Stimulated activated CD8-positive, alpha-beta memory T cell treated with anti-CD3 and anti-CD28 coated beads, Interleukin-4, amount 100 ng/mL, for 1 hour (primary cell): ENCODE measurements at places on chromosomes 12 and 14.

DNA sequence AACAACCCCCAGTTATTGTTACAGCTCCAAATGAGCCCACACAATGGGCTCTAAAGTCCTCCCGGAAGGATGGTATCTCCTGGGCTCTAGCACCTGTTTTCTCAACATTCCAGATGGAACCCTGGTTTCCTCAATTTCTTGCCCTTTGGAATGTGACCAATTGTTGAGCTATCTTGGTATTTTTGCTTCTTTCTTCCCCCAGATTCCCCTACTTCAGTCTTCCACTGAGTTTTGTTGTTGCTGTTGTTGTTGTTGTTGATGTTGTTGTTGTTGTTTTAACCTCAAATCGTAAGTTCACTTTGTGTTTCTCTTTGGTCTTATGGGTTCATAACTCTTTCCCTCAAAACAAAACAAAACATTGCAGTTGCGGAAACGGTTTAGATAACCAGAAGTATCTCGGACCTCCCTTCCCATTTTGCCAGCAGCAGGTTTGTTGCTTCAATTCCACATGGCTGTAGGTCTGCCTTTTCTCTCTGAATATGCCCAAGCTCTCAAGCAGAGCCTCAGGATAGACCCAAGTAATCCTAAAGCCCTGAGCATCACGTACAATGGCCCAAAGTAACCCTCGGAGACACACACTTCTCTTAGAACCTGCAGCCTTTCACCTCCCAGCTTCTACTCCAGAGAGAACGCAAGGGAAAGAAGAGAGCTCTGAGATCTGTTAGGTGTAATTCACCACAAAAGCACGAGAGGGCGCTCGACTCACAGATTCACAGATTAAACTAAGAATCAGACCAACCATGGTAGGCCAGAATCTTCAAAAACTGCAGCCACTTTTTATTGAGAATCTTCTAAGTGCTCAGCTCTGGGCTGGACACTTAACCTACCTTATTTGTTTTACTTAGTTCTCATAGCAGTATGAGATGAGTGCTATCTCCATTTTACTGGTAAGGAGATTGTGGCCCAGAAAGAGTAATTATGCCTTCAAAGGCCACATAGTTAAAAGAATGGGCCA lies 1.0 kb upstream of the DDX23 start:
- peak; percentile 78 for DNase-seq

- no peak for DNase-seq
Measured at GRCh38 chr12:112007945-112008344, 5.0 kb downstream of the TMEM116 start.

GRCh38 chr12:116698116-116698515 lies 39.8 kb downstream of the SPRING1 start:
- DNase-seq: no peak

DNA sequence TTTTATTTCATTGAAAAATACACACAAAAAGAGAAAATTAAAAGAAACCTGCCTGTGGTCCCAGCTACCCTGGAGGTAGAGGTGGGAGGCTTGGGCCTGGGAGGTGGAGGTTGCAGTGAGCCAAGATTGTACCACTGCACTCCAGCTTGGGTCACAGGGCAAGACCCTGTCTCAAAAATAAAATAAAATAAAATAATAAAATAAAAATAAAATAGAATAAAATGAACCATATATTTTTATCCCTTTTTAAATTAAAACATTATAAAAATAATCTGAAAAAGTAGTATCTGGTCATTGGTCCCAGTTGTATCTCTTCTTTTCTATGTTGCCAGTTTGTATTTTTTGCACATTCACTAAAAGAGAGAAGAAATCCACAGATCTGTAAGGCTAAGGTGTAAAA lies 16.7 kb upstream of the FAM234B start:
- DNase-seq: no peak

- DNase-seq: no peak
Measured at GRCh38 chr12:80087486-80088213, 11.7 kb upstream of the OTOGL start.

DNA sequence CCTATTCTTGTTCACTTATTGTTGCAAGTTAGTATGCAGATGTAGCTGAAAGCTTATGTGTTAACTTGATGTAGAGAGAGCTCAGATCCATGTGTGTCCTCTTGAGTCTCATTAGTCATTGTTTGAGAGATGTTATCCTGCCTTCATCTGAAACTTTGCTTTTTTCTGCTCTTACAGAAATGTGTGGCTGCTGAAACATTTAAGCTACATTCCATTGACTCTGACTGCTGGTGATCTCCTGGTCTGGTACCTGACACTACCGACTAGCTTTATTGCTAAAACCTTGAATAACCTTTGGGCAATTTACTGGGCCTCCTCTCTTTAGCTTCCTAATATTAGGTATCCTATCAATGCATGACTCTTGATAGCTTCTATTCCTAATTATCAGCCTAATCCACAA lies 705.6 kb upstream of the FOXG1 start:
- no peak for DNase-seq

DNA sequence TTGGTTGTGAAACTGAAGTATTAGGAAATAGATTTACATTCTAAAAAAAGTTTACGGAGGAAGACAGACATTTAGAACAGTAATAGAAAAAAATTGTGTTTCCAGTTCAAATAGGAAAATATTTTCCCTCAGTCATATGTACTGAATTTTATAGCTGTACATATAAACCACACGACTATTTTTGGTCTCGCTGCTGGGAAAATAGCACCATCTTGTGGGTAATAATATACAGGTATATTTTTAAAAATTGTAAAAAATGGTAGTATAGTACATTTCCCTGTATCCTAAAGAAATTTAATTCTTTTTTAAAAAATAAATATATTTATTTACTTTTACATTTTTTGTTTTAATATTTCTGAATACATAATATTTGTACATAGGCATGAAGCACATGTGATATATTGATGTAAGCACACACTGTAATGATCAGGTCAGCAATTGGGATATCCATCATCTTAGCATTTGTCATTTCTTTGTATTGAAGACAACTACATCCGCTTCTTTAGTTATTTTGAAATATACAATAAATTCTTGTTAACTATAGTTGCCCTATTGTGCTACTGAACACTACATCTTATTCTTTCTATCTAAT lies 168.6 kb downstream of the ALX1 start:
- DNase-seq: no peak

GRCh38 chr12:25482625-25483024 lies 70.5 kb downstream of the LMNTD1 start:
- no peak for DNase-seq

DNA sequence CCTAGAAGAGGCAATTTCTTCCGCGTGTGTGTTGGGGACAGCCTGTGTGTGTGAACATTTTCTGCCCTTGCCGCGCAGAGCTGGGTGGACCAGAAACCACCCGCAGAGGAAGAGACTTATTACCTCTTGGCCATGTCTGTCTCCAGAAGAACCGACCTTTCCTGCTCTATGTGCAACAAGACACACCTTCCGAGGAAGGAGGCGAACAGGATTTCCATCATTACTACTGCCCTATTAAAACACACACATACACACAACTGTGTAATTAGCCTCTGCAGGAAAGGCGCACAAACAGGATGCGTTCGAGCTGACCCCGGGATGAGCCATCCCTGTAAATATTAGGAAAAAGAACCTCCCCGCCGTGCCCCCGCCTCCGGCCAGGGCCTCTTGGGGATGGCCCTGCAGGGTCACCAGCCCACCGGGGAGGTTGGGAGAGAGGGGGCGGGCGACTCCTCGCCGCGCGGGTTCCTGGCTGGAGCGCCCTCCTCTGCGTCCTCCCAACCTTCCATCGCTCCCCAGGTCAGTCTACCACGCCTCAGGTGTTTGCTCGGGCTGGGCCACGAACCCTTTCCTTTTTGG lies 484 bp upstream of the PRKCH start:
- no peak for DNase-seq

DNA sequence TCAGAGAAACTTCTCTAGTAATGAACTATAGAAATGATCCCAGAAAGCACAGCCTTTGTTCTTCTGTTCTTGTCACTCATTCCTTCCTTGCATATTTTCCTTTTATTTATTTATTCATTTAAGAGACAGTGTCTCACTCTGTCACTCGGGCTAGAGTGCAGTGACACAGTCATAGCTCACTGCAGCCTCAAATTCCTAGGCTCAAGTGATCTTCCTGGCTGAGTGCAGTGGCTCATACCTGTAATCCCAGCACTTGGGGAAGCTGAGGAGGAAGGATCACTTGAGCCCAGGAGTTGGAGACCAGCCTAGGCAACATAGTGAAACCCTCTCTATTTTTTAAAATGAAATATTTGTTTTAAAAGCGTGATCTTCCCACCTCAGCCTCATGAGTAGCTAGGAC lies 11.5 kb downstream of the TECPR2 start:
- no peak for DNase-seq

DNA sequence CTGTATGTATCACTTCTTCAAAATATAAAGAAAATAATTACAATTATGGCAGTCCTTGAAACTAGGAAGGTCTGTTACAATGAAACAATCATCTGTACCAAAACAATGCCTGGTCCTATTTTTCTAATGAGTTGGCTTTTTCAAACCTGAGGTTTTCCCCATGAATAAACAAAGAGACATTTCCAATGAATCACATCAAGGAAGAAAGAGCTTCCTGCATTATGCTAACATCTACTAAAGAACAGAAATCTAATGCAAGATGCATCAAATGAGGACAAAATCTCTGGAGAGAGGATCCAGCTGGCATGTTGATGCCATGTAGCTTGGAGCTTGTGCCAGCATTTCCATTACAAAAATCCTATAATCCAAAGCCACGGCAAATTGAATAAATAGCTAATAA lies 29.3 kb downstream of the NIN start:
- DNase-seq: no peak

GRCh38 chr12:67764946-67765619 lies 116.5 kb downstream of the DYRK2 start:
- no peak for DNase-seq

DNA sequence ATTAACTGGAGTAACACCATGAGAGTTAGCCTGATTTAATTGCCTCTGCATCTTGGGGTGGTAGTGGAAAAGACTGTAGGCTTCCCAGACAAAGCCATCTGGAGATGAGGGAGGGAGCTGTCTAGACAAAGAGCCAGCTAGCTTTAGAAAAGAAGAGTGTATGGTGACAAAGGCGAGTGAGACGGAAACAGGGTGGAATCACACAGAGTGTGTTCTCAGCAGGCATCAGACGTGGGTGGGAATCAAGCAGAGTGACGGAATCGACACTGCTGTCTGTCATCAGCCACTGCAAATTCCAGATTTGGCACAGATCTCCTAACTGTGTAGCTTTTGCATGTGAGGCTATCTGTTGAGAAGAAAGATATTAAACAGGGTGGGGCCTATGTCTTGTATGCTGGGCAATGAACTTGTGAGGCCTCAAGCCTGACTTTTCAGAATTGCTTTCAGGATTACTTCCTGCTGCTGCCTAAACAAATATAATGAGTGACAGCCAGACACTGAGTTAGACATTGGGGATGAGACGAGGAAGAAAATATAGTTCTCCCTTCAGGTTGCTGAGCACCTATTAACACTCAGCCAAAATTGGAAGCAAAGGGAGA lies 236.5 kb upstream of the GRIP1 start:
- no peak for DNase-seq

DNA sequence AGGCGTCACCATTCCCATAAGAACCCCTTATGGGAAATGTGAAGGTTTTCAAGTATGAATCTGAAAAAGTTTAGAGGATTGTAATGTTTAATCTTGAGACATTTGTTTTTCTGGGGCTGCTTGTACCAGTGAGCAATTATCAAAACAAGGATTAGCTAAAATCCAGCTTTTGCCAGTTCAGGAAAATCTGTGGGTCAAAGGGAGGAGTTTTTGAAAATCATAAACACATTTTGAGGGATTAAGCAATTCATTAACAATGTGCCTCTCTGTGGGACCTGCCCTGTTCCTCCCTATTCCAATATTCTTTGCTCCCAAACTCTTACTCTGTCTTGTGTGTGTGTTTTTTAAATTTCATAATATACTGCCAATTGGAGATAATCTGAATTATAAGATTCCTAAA lies 11.7 kb upstream of the DAAM1 start:
- no peak for DNase-seq

DNA sequence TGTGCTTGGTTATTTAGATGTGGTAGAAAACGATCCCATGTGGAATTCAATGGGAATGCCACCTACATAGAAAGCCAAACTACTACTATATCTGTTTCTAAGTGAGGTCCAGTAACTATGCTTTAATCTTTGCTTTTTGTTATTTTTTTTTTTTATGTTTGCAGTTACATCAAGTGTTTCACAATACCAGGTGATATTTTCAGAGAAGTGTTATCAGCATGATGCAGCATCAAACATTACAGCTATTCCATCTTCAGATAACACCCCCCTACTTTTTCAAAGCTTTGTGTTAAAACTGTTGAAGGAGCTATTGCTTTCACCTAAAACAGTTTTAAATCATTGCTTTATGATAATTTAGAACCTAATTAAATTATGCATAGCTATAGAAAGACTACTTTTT lies 163.8 kb upstream of the SLC16A7 start:
- no peak for DNase-seq

GRCh38 chr12:43728117-43728516 lies 30.5 kb downstream of the PUS7L start:
- no peak for DNase-seq

GRCh38 chr12:78888568-78888967 lies 24.0 kb downstream of the SYT1 start:
- DNase-seq: no peak

GRCh38 chr12:123475246-123475703 lies 17.3 kb downstream of the SNRNP35 start:
- no peak for DNase-seq

DNA sequence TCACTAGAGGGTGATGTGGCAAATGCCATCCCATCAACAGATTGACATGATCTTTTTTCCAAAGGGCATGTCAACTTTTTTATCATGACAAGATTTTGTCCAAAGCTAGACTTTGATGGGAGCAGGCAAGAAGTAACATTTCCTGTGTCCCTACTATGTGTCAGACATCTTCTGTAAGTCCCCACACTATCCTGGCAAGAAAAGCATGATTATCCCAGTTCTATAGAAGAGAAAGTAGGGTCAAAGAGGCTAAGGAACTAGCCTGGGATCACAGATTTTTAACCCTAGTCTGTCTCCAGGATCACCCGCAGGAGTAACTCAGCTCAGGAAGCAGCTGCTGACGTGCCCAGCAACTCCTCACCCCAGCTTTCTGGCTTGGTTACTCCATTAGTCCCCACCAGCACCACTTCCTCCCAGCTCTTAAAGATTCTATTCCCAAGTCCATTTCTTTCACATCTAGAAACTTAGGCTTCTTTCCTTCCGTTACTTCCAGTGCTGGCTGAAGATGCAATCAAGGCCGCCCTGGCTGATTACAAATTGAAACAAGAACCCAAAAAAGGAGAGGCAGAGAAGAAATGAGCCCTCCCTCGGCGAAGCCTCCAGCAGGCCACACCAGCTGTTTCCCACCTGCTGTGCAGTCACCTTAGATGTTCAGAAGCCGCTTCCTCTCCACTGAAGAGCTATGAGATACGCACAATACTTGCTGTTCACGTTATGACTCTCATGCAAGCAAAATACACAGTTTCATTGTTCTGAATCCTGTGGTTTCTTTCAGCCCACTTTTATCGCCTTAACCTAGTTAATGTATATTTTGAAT lies 6.2 kb downstream of the ISCU start:
- no peak for DNase-seq

- DNase-seq: no peak
Measured at GRCh38 chr12:25500651-25501050, 52.4 kb downstream of the LMNTD1 start.

- DNase-seq: no peak
Measured at GRCh38 chr12:4794491-4794890, 74.3 kb downstream of the GALNT8 start.
